ENCODE measurements at places on chromosomes 16 and 17. TPM values are rescaled to one million over a fixed set of nuclear protein-coding genes. Genes with fewer than 3 reads are reported as not detected.

DNA sequence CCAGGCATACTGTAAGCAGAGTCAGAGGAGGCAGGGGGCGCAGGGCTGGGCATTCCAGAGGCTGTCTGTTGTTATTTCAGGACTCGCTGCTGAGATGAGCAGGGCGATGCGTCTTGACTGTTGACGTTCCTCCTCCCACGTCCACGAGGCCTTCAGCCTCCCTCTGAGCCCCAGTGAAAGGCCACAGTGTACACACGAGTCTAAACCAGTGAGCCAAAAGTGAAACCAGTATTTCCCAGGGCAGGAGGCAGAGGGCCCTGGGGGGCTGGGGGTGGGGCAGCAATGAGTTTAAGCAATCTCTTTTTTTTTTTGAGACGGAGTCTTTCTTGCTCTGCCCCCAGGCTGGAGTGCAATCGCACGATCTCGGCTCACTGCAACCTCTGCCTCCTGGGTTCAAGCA lies 21.5 kb downstream of the SMTNL2 start:
- DNase-seq: no peak

GRCh38 chr17:35788477-35789368 lies 6.7 kb downstream of the MMP28 start:
- peak; percentile 98 for DNase-seq

DNA sequence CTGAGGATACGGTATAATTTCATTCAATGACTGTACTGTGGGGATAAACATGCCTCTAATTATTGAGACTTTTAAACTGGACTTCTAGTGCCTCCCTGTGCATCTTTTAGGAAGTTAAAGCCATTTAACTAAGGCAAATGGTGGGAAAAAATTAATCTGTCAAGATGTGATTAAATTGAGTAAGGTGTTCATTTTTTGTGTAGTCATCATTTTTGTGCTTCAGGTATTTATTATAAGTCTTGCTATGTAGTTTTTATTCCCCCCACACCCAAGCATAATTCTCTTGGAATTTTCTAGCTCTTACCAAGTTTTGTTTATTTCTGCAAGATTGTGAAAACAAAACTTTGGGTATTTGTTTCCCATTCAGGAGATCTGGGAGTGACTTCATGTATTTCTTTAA lies 10.2 kb downstream of the TAF15 start:
- DNase-seq: peak; percentile 12

GRCh38 chr16:81201267-81201666 lies 37.2 kb upstream of the BCO1 start:
- peak; percentile 50 for DNase-seq

- peak; percentile 69 for DNase-seq
Measured at GRCh38 chr16:10878644-10879501, 1.9 kb downstream of the CIITA start.

The CACNA1H gene
- total RNA-seq: 0.11 TPM

The WFIKKN2 gene
- not detected for total RNA-seq

The KLHL11 gene
- 28.5 TPM for total RNA-seq

The ANKS3 gene
- total RNA-seq: 20.0 TPM

Data from GM23248 (cell line).